ENCODE measurements at places on chromosomes 16 and 17. TPM values are rescaled to one million over a fixed set of nuclear protein-coding genes. Genes with fewer than 3 reads are reported as not detected.

GRCh38 chr17:41486809-41487530, 2.7 kb downstream of the KRT36 start:
- DNase-seq, result peak; percentile 61

GRCh38 chr16:86549076-86549892, 5.8 kb downstream of the MTHFSD start:
- no peak for DNase-seq

GRCh38 chr16:7303052-7303610, 29.5 kb upstream of the RBFOX1 start:
- DNase-seq, result peak; percentile 75

DNA sequence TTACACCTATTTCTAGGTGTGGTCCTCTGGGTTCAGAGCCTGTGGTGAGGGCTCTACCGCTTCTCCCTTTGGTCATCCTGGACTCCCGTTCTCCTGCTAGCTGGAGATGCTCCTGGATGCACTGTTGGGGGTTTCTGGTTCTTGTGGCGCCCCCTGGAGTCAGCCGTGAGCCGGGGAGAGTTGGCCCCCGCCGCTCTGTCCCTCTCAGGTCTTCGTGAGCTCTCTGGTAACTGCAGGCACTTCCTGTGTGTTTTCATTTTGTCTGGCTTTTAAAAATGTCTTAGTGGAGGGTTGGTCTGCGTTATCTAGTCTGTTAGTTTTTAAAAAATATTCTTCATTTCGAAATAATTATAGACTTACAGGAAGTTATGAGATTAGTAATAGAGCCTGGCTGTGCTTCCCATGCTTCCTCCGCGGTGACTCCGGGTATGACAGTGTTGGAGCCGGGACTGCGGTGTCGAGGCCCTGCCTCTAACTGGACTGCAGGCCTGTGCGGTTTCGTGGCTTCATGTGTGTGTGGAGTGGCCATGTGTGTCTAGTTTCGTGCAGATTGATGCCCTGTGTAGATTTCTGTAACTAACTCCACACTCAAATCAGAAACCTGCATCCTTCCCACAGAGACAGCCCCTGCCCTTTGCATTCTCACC, 78.0 kb upstream of the ZNF750 start:
- peak; percentile 30 for DNase-seq

DNA sequence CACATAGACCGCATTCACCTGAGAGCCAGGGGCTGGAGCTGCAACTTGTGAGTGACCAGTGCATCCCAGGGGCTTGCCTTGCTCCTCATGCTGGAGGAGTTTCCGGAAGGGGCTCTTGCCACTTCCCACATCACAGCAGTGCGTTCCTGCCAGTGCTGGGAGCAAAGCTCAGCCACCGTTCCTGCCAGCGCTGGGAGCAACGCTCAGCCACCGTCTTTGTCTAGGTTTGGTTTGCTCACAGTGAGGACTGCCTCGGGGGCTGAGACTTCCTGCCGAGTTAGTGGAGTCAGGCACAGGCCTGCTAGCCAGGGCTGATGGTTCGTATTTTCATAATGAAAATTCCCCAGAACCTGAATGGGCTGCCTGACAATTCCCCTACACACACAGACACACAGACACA, 5.4 kb upstream of the CHRNE start:
- DNase-seq, result peak; percentile 46

DNA sequence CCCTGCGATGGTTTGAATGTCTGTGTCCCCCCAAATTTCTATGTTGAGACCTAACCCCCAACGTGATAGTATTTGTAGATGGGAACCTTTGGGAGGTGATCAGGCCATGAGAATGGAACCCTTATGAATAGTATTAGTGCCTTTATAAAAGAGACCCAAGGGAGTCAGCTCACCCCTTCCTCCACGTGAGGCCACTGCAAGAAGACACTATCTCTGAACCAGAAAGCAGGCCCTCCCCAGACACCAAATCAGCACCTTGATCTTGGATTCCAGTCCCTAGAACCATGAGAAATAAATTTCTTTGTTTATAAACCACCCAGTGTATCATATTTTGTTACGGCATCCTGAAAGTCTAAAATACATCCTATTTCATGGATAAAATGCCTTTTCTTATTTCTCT, 64.4 kb upstream of the LRRC37A3 start:
- DNase-seq, result no peak

- DNase-seq, result no peak
Observed at GRCh38 chr17:39212841-39213480, 12.8 kb downstream of the STAC2 start.

- DNase-seq, result no peak
Observed at GRCh38 chr17:17498606-17499301, 2.6 kb upstream of the RASD1 start.

- DNase-seq, result peak; percentile 3
Observed at GRCh38 chr17:5078106-5079028, at the start of gene ZFP3. TSS of gene ZFP3 (plus strand) at chr17:5078467. CDS start at chr17:5091505, 13,038 bp downstream.

DNA sequence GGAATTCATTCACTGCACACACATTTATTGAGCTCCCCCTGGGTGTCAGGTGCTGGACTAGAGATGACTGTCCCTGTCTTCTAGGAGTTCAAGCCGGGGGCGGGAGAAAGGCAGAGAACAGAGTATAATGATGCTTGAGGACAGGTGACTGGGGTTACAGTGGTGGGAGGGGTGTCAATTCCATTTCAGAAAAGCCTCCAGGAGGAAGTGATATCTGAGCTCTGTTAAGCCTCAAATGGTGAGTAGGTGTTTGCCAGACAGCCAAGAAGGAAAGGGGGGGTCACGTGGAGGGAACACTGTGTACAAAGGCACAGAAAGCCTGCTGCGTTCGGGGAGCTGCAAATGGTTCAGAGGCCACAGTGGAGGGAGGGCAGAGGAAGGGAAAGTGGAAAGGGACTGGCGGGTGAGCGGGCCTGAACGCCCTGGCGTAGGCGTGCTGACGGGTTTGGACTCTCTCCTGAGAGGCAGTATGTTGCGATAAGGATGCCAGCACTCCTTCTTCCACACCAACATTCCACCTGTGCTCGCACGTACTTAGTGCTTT, 9.7 kb upstream of the NXPH3 start:
- no peak for DNase-seq

- peak; percentile 30 for DNase-seq
Observed at GRCh38 chr17:75155191-75155601, 884 bp upstream of the JPT1 start.

- no peak for DNase-seq
Observed at GRCh38 chr16:13377143-13377542, 475.7 kb downstream of the SHISA9 start.

GRCh38 chr17:29905086-29905878, 24.7 kb downstream of the SSH2 start:
- DNase-seq, result no peak

- no peak for DNase-seq
Observed at GRCh38 chr17:3890082-3890877, 2.6 kb downstream of the CAMKK1 start.

DNA sequence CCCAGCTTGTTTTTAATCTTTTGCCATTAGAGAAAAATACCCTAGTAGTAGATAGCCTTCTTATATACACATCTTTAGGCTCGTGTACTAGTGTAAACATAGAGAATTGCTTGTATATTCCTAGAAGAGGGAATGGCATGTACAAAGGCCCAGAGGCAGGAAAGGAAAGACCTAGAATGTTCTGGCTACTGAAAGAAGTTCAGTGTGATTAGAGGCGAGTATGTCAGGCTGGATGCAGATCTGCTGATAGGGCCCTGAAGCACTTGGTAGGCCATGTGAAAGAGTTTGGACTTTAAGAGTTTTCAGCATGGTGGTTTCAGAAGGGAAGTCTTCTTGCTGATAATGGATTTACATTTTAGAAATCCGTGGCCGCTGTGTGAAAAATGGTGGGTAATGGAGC, 17.4 kb downstream of the CTCF start:
- DNase-seq, result no peak

GRCh38 chr16:57192146-57192545, 6.0 kb downstream of the RSPRY1 start:
- no peak for DNase-seq

GRCh38 chr17:11948789-11949188, 48.5 kb downstream of the ZNF18 start:
- DNase-seq, result no peak

- no peak for DNase-seq
Observed at GRCh38 chr16:68473358-68474070, 25.2 kb upstream of the SMPD3 start.

GRCh38 chr16:84132527-84133285, 12.3 kb downstream of the HSDL1 start:
- no peak for DNase-seq

GRCh38 chr16:51132490-51133115, 18.5 kb downstream of the SALL1 start:
- no peak for DNase-seq

DNA sequence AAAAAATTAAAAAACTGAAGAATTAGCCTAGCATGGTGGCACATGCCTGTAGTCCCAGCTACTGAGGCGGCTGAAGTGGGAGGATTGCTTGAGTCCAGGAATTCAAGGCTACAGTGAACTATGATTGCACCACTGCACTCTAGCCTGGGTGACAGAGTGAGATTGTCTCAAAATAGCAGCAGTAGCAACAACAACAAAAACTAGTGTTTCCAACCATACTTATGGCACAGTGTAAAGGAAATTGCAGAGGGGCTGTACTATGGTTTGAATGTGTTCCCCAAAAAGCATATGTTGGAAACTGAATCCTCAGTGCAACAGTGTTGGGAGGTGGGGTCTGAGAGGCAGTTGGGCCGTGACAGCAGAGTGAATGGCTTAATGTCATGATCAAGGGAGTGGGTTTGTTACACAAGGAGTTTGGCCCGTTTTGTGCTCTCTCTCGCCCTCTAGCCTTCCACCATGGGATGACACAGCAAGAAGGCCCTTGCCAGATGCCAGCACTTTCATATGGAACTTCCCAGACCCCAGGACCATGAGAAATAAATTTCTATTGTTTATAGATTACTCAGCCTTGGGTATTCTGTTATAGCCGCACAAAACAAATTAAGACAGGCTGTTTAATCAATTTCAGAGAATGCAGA, 70.0 kb downstream of the PGS1 start:
- no peak for DNase-seq

DNA sequence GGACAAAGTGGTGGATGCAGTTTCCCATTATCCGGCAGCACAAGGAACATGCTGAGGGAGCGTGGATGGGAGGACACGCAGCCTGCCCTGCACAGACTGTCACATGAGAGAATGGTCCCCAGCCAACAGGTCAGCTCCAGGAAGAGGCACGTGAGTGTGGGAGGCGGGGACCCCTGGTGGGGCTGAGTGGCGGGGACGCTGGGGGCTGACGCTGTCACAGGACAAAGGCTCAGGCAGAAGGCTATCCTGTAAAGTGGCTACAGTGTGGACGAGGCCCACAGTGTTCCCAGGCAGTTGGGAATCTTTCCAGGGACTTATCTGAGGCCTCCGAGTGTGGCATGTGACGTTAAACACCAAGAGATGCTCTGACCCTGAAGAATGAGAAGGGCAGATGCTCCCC, 30.4 kb downstream of the MBTPS1 start:
- no peak for DNase-seq

DNA sequence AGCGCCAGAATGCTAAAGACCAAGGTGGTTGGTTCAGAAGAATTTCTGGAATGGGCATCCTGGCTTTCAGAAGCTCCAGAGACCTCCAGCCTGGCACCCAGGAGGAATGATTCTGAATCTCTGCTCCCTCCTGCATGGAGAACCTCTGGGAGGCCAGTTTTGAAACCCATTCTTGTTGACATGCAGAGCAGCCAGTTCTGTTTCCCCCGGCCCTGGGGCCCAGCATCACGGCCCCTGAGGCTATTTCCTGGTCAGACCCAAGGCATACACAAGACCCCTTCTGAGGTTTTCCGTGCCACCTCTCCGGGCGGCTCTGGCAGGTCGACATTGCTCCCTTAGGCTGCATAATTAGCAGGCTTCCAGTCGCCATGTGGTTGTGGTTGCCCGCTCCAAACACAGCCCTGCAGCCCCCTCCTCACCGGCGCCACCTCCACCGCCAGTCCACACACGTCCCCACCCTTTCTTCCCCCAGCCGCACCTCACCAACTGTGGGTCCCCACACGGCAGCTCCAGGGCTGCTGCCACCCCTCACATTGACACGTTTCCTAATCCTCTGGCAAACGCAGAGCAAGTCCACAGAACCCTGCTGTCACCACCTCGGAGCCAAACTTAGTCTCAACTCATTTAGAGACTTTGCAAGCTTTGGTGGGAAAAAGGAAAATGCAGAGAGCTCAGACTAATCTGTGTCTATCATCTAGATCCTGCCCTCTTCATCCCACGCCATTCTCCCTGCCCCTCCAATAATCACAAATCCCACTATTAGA, 367.1 kb downstream of the SOX9 start:
- no peak for DNase-seq

DNA sequence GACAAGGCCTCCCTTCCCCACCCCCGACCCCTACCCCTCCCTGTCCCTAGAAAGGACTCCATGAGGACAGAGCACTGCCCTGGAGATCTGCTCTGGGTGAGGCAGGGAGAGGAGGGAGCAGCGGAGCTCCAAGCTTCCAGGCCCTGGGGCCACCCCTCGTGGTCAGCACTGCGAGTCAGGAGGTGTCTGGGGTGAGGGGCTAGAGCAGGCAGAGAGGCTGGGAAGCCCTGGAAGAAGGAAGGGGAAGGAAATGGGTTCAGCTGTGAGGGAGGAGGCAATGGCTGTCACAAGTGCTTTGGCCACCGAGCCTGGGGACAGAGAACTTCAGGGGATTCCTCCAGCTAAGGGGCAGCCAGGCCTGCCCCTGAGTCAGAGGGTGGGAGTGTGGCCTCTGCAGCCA, 28.2 kb upstream of the DNAI2 start:
- no peak for DNase-seq

GRCh38 chr16:76653390-76654026, 376.3 kb downstream of the CNTNAP4 start:
- DNase-seq, result peak; percentile 81

GRCh38 chr16:72976438-72977064, 71.4 kb downstream of the ZFHX3 start:
- DNase-seq, result no peak

- DNase-seq, result no peak
Observed at GRCh38 chr17:46097497-46097896, 95.7 kb downstream of the KANSL1 start.

- DNase-seq, result no peak
Observed at GRCh38 chr17:17940441-17940911, 31.7 kb downstream of the TOM1L2 start.

- no peak for DNase-seq
Observed at GRCh38 chr16:47196457-47196856, 52.7 kb upstream of the NETO2 start.

GRCh38 chr17:68868708-68869107, 86.5 kb downstream of the ABCA8 start:
- no peak for DNase-seq

GRCh38 chr17:13420878-13421277, 180.9 kb downstream of the HS3ST3A1 start:
- DNase-seq, result no peak

GRCh38 chr17:62822080-62822904, 14.2 kb upstream of the MARCHF10 start:
- DNase-seq, result no peak

Gene CX3CL1
- 0.96 TPM for total RNA-seq

Gene LLGL2
- total RNA-seq, result 16.6 TPM

Gene TBC1D28
- not detected for total RNA-seq

Gene RHBDF2
- total RNA-seq, result 5.0 TPM

Gene RAPGEFL1
- 6.8 TPM for total RNA-seq

Gene CHP2
- 0.13 TPM for total RNA-seq

Gene CCL17
- total RNA-seq, result not detected

Gene C1QL1
- total RNA-seq, result 4.7 TPM

Gene C1QTNF1
- total RNA-seq, result 2.6 TPM

All from neural progenitor cell (in vitro differentiated cells).